Anterior cingulate cortex (tissue), 58 donors: ENCODE measurements at places on chromosomes 6 and 20.

GRCh38 chr6:121504227-121504626, 68.8 kb downstream of the GJA1 start:
- DNase-seq: no peak

DNA sequence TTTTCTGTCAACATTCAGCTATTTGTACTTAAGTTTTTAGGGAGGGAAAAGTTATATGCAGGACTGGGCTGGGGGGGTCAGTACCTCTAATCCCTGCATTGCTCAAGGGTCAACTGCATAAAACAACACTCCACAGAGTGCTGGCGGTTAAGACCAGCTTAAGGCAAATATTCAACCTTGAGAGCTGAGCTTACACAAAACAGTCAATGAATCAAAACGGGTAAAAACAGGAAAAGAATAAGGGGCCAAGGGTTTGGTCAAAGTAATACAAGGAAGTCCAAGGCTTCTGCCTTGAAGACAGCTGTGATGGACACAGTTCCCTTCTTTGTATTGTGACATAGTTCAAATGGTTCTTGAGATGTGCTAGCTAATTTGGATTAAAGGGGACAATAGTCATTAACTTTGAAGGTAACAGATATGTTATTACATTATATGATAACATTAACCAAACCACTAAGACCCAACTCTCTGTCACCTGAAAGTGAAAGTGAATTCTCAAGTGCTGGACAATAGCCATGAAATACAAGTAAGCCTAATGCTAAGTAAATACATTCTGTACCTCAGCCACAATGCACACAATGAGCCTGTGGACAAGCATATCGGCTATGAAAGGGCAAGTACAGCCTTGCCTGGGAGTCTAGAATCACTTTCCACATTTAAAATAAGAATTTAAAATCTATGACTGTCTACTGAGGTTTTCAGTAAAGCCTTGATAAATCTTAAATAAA, 106.8 kb downstream of the PDE10A start:
- DNase-seq: no peak

DNA sequence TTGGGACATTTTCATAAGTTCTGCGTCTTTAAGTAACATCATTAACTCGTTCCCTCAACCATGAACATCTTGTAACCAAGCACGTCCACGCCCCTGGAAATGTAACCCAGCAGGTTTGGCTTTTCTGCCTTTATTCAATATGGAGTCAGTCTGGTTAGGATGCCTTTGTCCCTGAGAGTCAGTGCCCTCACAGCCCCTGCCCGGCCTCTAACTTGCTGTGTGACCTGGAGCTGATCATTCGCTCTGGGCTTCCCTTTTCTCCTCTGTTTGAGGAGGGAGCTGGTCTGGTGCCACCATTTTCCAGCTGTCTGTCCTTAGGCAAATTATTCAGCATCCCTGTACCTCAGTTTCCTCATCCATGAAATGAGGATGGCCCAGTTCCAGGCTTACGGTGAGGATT, 26.5 kb upstream of the ANGPT4 start:
- DNase-seq: no peak

DNA sequence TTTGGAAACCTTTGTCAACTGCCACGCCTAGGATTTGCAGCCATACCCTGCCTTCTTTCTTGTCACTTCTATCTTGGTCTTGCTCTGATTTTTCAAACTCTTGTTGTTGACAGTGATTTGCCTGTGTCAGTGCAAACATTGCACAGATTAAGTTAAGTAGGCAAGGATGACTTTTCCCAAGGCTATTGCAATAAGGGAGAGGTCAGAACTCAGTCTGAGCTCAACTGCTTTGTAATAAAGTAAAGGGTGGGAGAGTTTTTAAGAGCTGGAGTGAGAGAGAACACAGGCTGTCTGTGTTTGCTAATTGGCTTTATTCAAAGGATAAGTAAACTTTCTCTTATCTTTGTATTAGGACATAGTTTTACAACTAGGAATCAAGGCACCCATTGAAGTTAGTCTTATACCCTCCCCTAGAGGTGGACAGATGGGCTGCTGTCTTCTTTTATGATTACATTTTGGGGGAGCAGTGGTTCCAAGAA, 448.6 kb downstream of the PHF3 start:
- no peak for DNase-seq

DNA sequence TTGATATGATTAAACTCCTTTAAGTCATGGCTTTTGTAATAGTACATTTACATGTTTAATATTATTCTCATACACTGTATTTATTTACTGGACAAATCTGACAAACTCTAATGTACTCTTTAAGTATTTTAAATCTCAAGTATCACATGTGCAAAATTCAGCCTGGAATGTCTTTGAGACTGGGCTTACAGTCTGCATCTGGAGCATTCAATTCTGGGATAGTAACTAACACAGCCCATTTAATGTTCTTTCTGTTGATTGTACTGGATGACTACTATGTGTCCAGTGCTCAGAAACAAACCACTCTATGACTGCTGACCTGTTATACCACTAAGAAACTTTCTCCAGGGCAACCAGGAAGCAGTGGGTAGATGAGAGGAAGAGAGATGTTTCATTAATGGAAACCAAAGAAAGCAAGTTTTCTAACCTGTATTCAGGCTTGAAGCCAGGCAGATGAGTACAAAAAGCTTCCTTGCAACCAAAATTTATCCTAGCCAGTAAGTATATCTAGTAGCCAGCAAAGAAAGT, 26.8 kb downstream of the FBXL4 start:
- DNase-seq: no peak

DNA sequence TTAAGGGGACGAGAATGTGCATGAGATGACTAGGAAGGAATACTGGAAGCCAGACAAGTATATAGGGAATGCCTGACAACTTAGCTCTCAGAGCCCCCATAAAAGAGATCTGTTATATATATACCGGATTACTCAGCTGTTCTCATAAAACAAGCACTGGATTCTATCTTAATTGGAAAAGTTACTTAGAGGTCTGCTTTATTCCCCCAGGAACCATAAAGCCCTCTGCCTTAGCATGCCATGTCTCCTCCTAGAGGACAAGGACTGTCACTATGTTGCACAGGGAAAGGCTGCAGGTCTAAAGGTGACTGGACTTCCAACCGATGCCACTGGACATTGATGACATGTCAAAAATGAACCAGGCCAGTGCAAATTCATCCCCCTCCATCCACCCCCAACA, 6.4 kb downstream of the EXOC2 start:
- DNase-seq: no peak

GRCh38 chr6:13604546-13605416, 10.4 kb upstream of the NOL7 start:
- no peak for DNase-seq

DNA sequence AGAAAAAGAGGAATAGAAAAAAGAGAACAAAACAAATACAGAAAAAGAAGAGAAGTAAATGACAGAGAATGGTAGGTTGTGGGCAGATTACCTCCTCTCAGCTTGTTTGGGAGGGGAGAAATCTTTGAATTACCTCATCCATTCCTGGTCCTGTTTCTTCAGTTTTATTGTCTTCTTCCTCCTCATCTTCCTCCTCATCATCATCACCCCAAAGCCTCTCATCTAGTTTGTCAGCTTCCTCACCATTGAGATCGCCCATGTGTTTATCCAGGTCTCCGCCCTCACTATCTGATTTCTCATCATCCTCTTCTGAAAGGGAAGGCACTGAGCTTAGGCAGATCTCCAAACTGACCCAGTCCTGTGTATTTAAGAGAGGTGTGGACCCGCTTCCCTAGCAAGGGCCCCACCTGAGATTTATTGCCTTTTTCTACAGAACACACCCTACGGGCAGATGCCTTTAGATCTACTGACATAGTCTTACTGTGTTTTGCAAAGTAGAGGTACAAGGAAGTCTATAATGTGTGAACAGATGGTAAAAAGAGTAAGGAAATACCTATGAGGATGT, 24.2 kb upstream of the LYRM2 start:
- DNase-seq: no peak

DNA sequence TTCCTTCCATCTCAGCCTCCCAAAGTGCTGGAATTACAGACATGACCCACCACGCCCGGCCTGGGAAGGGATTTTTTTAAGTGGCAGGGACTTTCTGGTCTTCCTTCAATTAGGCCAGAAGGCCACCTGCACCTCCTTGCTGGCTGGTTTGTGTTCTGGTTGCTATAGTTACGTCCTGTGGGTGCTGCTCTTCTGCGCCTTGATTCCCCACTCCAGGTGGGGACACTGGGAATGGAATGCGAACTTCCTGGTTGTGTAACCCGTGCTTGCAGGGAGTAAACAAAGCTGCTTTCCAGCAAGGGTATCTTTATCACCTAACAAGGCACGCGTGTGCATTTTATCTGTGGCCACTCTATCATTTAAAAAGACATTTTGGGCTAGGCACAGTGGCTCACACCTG, 117.7 kb downstream of the PLEKHG1 start:
- no peak for DNase-seq

GRCh38 chr6:85360794-85361642, 88.9 kb upstream of the NT5E start:
- DNase-seq: no peak

- DNase-seq: no peak
Observed at GRCh38 chr20:1734269-1734858, 76.8 kb upstream of the SIRPG start.

GRCh38 chr6:113635222-113635986, 221.7 kb upstream of the MARCKS start:
- no peak for DNase-seq

DNA sequence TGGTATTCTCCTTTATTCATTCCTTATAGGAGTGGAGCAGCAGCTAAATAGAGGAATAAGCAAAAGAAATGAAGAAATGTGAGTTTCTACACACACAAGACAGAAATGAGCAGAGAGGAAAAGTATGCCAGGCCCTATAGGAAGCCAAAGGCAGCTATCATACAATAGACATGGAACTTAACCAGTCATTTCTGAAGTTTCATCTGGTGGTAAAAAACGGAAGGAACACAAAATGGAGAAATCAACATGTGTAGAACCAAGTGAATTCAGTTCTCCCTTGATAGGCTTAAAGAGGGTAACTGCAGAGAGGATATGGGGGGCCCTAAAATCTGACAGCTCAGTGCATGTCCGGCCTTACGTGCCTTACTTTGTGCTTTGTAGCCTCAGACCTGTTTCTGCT, 44.6 kb downstream of the TSBP1 start:
- DNase-seq: no peak

DNA sequence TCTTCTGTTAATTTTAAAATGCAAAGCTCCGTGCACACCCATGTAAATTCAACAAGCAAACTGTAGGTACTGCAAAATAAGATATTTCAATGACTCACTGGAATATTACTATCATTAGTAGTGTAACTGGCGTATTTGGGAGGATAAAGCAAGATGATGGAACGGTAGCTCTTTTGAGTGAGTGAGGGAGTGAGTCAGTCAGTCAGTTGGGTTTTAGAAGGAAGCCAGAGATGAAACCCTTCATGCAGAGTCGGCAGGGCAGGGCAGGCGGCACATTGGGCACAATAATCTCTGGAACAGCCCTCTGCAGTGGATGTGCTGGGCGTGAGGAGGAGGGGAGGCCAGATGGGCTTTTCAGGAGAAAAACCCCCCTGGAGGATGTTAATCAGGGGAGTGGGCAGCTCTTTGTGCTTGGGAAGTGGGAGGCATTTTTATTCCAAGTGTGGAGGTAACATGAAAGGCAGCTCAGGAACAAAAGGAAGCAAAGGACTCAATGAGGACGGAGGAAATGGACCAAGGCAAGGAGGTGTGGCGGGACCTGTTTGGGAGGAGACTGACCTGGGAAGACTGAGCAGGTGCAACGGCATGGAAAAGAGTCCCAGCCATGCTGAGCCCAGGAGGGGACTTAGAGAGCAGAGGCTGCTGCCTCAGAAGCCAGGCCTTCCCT, 171.2 kb downstream of the ZDHHC14 start:
- no peak for DNase-seq

DNA sequence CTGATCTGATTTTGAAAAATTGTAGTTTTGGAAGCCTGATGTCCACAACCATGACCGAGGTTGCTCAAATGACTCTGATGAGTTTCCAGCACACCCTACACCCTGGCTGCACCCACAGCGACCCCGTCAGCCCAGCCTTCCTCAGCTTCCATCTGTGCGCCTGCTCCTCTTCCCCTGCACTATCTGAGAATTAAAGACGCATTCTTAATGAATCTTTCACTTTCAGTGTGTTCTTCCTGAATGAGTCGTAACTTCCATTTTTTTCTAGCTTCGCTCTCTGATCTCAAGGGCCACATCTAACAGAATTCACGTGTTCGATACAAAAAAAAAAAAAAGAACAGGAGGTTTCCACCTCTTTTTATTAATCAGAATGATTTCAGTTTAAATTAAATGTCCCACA, 21.3 kb upstream of the RREB1 start:
- DNase-seq: no peak

DNA sequence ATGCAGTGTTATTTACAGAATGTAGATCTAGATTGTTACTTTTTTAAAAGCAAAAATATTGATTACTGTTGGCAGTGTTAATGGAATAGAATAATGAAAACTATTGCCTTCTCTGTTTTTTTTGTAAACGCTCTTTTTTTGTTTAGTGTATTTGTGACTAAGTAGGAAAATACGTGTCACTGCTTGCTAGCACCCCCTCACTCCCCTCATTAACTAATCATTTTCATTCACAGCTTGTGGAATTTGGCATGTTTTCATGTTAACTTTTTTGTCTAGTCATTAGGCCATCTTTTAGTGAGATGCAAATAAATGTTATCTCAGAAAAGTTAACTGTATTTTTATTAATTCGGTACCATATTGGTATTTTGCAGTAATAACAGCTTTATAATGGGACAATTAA, 29.8 kb downstream of the ADGRG6 start:
- no peak for DNase-seq

DNA sequence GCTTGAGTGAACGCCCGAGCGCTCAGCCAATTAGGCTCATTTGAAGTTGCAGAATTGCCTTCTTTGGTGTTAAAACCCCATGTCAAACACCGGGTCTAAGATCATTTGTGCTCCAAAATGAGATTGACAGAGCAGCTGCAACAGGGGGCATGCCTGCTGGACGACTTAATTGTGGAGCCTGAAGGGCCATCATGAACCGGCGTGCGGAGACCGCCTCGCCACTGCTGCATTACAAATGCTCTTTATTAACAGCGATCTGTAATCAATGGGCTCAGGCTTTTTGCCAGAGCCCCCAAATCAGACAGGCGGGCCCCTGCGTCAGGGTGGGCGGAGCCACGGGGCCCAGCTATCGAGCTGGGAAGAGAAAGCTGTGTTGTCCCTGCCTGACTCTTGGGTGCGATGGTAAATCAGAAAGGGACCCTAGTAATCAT, 183.2 kb downstream of the SIM1 start:
- DNase-seq: no peak

- no peak for DNase-seq
Observed at GRCh38 chr20:31747640-31748039, 8.6 kb downstream of the TPX2 start.

DNA sequence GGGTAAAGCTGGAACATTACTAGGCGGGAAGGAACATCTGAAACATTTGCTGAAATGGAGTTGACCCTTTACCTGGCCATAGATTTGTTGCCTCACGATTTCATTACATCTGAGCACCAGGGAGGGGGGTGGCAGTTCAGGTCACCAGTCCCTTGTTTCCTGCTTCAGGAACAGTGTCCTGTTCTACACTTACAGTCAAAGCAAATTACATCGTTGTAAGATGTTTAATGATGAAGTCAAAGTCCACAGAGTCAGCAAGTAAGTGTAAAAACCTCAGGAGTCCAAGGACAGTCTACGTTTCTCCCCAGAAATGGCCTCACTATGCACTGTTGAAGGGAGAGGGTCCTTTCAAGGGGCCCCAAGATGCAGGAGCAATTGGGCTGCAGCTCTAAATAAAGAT, 8.9 kb upstream of the MICB start:
- no peak for DNase-seq
